CD4-positive, alpha-beta T cell treated with Interleukin-12 subunit alpha and Interleukin-12 subunit beta, for 1 hour (primary cell): ENCODE measurements at places on chromosomes 1 and 21.

DNA sequence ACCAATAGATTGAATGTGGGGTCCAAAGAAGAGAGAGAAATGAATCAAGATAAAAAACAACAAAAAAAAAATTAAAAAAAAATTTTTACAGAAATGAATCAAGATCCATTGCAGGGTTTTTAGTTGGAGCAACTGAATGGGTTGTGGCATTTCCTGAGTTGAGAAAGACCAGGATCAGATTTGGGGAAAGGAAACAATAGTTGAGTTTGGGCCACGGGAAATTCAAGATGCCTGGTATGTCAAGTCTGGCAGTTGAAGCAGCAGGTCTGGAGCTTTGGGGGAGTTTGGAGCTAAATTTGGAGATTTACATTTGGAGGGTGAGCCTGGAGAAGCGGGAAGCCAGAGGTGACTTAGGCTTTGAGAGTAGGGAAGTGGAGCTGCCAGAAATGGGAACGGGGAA, 22.6 kb downstream of the ATP8B2 start:
- DNase-seq: no peak

- no peak for DNase-seq
Measured at GRCh38 chr1:114976891-114977290, 52.7 kb upstream of the TSHB start.

- no peak for DNase-seq
Measured at GRCh38 chr1:215637041-215637573, 70.0 kb downstream of the KCTD3 start.

- DNase-seq: peak; percentile 95
Measured at GRCh38 chr1:151945725-151946722, 36.7 kb upstream of the THEM4 start.

DNA sequence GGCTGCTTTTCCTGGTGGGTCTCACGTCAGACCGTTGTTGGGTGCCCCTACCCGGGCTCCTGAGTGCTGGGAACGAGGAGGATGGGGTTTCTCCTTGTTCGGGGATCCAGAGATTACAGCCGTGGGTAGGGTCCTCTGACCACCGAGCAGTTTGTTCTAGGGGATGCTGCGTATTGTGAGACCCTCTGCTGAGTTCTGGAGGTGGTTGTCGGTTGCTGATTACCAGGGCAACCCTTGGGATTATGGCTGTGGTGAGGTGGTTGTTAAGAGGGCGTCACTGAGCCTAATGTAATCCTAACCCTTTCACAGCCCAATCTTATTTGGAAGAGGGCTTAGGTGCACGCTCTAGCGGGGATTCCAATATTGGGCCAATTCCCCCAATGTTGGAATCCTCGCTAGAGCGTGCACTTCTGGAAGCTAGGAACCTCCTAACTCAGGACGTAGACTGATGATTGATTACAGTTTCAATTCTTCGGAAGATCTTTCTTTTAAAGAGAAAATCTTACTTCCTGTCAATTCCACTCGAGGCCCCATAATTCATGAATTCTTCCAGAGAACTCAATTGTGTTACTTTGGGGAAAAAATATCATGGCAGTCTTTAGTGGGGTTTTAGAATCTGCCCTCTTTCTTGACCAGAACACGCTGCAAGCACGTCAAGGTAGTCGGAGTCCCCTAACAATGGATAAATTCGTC, 483 bp downstream of the TCEANC2 start:
- no peak for DNase-seq

DNA sequence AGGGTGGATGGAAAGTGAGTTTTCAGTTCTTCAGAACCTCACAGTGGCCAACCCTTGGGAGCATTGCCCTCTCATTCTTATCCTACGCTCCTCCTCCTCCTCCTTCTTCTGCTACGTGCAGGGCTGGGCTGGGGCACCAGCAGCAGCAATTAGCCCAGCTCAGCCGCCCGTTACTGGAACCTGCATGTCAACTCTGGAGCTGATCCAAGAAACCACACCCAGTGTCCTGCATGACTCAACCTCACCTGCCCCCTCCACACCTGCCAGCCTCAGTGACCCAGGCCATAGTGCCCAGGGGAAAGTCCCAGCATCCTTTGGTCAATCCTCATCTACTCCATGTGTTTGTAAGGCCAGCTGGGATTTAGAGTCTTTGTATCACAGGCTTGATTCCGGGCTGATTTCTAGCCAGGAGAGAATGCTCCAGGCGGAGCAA, 12.6 kb downstream of the ELF3 start:
- DNase-seq: no peak

- DNase-seq: no peak
Measured at GRCh38 chr1:224939844-224940425, 10.5 kb downstream of the DNAH14 start.

- DNase-seq: no peak
Measured at GRCh38 chr1:54359393-54360162, 46.6 kb downstream of the SSBP3 start.

GRCh38 chr1:193806079-193807048, 620.0 kb upstream of the B3GALT2 start:
- DNase-seq: no peak

- no peak for DNase-seq
Measured at GRCh38 chr1:2334883-2335534, 56.3 kb downstream of the MORN1 start.

DNA sequence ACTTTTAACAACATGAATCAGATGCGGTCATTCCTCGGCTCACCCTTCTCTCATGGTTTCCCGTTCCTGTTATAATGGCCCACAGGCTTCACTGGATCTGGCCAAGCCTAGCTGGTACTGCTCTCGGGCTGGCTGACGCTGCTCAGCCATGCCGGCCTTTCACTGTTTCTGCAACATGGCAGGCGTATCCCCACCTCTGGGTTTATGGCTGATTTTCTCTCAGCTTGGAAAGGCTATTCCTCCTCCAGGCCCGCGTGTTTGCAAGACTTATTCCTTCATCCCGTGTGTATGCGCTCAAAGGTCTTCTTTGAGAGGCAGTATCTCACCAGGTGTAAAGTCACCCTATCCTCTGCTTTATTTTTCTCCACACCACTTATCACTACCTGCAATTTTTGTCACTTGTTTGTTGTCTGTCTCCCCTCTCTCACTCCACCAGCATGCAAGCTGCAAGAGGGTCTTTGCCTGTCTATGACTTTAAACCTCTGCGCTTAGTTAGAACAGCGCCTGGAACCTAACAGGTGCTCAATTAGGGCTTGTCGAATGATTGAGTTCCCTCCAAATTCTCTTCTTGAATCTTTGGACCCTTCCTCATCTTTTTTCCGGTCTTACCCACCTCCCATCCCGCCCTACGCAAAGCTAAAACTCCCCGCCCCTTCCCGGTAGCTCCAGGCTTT, 491 bp upstream of the RAP1A start:
- no peak for DNase-seq

- peak; percentile 1 for DNase-seq
Measured at GRCh38 chr1:62784509-62785365, 805 bp downstream of the ATG4C start.

- no peak for DNase-seq
Measured at GRCh38 chr1:90835661-90836344, 118.7 kb upstream of the BARHL2 start.

GRCh38 chr1:172935062-172935592, 115.6 kb downstream of the TNFSF18 start:
- no peak for DNase-seq

GRCh38 chr21:33283203-33283602, 17.0 kb downstream of the IL10RB start:
- no peak for DNase-seq

- DNase-seq: no peak
Measured at GRCh38 chr1:119285482-119285881, 83.1 kb upstream of the HAO2 start.

DNA sequence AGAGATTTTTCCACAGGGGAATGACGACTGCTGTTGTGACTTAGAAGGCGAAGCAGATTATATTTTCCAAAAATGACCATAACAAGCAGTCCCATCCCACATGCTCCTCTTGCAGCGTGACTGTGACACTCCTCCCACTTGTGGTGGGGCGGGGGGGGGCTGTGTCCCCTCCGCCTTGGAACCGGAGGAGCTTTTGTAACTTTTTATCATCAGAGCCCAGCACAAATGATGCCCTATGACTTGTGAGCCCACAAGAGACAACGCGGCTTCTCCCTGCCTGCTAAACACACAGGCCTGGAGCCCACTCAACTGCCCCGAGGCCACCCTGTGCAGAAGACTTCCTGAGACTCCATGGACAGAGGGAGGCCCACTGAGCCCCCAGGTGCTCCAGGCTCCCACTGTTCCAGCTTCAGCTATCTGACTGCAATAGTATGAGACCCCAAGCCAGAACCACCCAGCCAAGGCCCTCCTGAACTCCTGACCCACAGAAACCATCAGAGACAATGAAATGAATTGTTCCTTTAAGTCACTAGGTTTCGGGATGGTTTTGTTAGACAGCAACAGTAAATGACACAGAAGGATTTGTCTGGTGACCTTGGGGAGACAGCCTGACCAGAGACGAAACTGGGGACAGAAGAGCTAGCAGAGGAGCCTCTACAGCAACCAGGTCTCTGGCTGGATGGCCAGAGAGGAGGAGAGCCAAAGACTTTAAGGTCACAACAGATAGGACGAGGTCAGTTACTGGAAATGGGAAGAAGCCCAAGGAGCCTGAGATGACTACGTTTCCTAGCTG, 58.8 kb downstream of the CAPZB start:
- DNase-seq: no peak

DNA sequence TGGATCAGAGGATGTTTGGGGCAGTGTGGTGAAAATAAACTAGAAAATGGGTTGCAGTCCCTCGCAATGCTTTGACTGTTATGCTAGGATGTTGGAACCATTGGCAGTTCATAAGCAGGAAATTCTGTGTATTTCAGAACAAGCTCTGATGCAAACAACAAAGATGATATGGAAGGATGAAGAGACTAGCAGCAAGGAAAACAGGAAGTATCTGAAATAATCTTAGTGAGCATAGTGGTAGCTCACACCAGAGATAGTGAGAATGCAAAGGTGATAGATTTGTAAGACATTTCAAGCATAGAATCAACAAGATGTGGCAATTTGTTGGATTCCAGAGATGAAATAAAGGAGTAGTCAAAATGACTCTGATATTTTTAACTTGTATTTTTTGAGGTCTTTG, 11.1 kb upstream of the RCC1 start:
- DNase-seq: no peak

DNA sequence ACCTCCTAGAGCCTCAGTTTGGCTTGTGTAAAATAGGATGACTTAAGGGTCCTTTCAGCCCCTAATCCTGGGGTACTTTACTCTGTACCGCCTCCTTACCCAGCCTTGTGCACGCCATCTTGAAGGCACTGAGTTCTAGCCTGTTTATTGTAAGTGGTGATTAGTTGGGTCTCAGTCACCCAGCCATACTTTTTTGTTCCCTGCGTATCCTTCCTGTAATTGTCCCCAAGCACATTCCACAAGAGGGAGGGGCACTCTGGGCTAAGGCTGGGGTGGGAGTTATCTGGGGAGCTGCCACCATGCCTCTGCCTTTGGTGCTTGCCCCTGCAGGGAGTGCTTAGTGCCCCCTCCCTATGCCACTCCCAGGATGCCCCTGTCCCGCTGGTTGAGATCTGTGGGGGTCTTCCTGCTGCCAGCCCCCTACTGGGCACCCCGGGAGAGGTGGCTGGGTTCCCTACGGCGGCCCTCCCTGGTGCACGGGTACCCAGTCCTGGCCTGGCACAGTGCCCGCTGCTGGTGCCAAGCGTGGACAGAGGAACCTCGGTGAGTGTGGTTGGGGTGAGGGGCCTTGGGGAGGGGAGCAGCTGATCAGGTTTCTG, 856 bp downstream of the FDPS start:
- no peak for DNase-seq

DNA sequence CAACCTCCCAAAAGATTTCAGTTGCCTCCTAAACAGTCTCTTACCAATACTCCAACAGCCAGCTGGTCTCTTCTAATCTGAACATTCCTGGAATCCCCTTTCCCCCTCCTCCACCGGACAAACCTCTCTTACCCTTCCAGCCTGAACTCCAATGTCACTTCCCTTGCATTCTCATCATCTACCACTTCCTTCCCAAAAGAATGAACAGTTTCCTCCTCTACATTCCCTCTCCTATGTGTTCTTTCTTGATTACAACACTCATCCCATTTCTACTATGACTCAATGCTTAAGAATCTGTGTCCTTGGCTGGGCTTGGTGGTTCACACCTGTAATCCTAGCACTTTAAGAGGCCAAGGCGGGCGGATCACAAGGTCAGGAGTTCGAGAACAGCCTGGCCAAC, 417.1 kb downstream of the SETD4 start:
- DNase-seq: no peak

DNA sequence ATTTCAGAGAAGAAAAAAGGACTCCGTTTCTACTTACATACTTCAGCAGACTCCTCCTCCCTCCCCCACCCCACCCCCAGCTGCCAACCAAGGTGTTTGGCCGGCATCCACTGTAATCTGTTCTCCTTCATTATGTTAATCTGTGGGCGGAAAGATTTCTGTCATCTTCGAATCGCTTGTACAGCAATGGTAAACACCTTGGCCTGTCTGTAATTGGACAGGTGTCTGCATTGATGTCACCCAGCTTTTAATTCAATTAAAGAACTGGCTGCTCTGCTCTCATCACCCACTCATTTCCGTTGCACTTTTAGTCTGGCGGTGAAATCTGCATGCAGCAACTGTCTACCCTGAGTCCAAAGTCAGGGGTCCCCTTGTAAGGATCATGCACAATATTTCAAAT, 368.6 kb downstream of the USH2A start:
- DNase-seq: no peak

DNA sequence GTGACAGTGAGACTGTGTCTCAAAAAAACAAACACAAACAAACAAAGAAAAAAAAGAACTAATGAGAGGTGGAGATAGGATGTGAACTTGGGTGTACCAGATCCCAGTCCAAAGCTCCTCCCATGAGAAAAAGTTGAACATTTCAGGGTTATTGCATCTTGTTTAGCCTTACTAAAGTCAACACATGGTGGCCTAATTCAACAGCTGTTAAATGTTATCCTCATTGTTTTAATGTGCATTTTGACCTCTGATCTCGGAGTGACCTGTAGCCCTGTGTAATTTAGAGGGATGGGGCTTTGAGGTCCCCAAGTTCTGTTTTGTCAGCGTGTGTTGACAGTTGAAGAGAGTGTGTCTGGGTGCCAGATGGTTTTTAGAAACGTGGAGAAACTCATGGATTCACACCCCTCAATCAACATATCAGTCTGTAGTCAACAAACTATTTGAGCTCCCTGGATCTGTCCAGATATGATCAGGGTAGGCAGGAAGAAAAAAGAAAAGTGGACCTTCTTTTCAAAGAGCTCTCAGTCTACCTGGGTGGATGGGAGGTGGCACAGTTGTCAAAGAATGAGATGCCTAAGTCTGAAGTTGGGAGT, 34.7 kb downstream of the PTPRU start:
- no peak for DNase-seq

DNA sequence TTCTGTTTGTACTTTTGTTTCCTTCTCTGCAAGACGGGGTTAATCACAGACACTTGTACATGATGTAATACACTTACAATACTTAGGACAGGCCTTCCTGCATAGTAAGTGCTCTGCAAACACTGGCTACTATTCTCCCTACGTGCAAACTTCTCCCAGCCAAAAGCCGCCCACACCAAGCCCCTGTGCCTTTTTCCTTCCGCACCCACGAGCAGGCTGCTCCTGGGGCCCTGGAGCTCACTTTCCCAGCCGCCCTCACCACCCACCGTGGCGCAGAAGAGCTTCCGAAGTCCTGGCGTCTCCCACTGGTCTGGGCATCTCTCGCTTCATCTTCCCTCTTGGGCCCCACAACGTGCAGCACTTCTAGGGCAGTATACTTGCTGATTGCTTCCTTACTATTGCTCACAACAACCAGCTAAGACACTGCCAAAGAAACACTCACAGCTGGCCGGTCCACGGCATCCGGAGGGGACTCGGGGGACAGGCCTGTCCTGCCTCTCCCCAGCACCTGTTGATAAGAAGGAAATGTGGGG, 22.5 kb upstream of the GPR157 start:
- no peak for DNase-seq
